Stimulated activated CD4-positive, alpha-beta T cell treated with anti-CD3 and anti-CD28 coated beads, Interleukin-1b, Interleukin-23, amount 100 ng/mL, for 1 hour (primary cell): ENCODE measurements at places on chromosomes 4 and X.

DNA sequence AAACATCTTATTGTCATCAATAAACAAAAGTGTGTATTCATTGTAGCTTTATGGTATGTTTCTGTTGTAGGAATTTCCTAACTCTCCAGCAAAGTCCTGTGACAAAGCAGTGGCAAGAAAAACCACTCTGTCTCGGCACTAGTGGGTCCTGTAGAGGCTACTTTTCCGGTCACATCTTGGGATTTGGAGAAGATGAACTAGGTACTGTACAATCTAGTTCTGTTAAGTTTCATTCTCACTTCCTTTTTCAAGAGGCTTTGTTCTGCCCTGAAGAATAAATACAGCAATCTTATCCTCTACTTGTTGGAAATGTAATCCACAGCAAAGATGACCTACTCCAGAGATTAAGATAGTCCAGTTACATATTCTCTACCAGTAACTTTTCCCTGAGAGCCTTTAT lies 69.3 kb downstream of the HHIP start:
- DNase-seq = no peak

- DNase-seq = no peak
Measured at GRCh38 chr4:113539408-113539807, 222.1 kb downstream of the CAMK2D start.

DNA sequence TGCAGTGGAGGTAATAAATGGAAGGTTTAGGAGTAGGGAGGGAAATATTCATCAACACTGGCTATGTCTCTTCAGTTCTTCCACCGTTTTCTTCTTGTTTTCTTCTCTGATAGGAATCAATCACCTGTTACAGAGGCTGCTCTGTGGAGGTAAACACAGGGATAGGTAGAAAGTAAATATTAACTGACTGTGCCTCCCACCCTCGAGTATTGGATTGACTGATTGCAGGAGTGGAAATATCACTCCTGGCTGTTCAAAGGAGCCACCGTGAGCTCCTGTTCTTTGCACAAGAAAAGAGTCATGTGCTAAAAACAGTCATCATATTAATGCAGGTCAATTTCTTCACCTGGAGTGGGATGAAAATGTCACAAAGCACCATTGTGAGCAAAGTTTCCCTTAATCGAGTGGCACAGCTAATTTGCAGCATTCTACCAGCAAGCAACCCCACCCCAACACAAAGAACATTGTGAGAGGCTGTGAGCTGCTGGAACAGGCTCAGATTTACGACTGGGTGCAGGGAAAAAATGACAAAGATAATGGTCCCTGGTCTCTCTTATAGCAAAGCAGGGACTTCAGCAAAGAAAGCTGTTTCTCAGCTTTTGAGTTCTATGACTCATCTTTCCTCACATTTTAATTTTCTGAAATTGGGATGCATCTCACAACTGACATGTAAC lies 113.7 kb upstream of the TSPAN5 start:
- DNase-seq = no peak

DNA sequence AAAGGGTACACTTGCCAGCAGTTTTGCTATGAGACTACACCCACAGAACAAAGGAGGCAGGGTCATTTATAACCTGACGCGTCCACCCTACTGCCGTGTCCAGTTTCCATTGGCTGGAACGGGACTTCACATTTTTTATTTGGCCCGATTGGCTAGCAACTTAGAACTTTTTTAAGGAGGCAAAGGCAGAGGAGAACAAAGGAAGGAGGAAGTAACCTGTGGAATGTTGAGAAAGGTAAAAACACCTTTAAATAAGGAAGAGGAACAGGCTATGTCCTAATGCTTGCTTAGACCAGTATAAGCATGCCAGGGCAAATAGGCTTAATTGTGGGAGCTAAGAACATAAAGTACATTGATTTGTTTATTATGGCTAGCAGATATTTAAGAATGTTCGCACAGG lies 18.7 kb downstream of the KDM6A start:
- DNase-seq = no peak

- DNase-seq = no peak
Measured at GRCh38 chr4:169071747-169072146, 61.7 kb upstream of the CBR4 start.

DNA sequence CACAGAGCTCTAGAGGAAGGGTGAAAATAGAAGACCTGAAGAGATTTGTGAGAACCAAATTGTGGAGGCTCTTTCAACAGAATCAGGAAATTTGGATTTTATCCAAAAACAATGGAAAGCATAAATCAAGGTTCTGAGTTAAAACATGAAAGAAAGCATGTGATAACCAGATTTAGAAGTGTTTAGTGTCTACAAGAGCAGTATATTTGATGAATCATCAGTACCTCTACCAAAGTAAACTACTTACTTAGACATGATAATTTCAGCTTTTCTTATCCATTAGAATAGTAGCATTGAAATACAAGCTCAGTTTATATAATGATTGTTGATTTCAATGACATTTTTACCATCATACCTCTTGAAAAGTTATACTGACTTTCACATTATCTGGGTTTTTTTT lies 25.9 kb upstream of the INTU start:
- DNase-seq = no peak
